Amygdala (tissue), 56 donors: ENCODE measurements at places on chromosomes 6 and 20.

DNA sequence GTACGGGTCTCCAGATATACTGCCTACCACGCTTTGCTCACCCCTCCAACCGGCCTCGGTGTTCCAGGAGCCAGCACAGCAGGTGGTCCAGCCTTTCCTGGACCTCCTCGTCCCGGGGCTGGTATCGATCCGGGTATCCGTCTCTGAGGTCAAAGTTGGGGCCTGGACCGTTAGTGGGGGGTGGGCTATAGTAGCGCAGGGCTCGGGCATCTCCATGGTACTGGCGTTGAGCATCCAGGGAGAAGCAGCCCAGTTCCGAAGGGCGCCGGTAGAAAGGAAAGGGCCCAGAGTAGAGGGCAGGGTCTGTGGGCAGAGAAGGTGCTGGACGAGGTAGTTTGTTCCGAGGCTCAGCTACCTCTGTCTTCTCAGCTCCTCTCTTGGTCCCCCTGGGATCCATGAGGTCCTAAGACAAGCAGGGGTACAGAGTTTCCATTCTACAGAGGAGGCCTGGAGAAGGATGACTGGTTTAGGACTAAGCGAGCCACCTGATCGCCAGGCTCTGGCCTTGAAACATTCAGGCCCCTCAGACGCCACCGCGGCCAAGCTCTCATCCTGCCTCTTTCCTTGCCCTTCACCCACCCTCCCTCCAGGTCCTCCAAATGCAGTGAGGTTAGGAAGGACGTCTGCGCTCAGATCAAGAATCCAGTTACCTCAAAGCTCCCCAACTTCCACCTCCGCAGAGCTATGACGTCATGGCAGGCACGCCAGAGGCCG is 502 bp downstream of the DXO start:
- DNase-seq: no peak

DNA sequence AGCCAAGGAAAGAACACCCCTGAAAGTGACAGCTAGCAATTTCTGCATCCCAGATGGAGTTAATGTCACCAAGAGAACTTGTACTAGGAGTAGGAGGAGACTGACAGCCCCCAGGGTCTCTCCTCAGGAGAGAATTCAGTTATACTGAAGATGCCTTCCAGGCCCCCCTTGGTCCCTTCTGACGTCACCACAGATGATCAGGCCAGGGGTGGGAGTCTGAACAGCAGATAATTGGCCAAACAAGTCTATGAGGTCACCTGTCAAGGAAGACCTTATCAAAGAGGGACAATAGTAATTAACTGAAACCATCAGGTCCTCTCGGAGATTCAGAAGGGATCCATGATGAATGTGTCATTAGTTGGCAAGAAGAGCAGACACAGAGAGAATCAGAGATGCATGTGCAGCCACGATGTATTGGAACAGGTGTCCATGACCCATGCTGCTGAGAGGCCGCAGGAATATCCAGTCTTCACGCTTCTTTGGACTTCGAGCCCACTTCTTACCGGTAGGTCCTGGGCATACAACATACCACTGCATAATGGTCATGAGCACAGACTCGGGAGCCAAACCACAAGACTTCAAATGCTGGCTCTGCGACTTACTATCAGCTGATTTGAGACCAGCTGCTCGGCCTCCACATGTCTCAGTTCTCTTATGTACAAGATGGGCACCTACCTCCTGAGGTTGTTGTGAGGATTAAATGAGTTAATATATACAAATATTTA is 10.2 kb downstream of the TRIM10 start:
- DNase-seq: no peak

DNA sequence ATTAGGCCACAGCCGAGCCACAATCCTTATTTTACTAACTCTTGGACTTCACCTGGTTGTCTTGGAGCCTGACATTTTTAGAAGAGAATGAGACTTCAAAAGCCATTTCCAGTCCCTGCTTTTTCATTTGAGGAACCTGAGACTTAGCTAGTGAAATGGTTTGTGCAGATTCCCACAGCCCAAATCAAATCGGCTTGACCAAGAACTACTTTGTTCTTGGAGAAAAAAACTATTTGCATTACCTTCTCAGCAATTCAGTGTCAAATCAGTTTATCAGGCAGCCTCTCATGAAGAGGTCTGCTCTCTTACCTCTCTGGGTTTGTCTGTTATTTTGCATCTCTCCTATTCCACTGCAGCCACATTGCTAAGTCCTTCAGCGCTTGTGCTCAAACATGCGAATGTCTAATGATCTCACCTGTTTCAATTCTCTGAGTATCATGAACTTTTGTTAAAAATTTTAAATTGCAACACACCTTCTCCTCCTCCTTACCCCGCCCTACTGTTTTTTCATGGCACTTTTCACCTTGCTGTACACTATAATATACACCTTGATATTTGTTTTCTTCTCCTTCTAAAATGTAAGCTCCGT is 573 bp upstream of the IFNGR1 start:
- no peak for DNase-seq

GRCh38 chr6:78864957-78865356 is 2.4 kb upstream of the IRAK1BP1 start:
- DNase-seq: no peak

DNA sequence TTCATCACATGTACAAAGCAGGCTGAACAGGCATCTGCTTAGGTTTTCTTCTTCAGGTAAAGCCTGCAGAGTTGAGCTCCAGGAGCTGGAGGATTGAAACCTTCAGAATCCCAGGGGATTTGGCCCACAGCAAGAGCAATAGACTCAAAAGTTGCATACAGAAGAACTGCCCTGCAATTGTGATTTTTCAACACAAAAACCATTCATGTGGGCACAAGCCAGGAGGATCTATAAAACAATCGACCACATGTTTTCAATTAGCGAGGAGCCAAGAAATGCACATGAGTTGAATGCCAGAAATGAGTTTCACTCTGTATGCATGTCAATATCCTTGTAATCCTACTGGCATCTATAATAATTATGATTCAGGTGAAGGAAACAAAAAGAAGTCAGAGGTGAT is 576.4 kb downstream of the HDGFL1 start:
- no peak for DNase-seq

- DNase-seq: no peak
Observed at GRCh38 chr6:132114201-132114825, 163.1 kb upstream of the CCN2 start.

DNA sequence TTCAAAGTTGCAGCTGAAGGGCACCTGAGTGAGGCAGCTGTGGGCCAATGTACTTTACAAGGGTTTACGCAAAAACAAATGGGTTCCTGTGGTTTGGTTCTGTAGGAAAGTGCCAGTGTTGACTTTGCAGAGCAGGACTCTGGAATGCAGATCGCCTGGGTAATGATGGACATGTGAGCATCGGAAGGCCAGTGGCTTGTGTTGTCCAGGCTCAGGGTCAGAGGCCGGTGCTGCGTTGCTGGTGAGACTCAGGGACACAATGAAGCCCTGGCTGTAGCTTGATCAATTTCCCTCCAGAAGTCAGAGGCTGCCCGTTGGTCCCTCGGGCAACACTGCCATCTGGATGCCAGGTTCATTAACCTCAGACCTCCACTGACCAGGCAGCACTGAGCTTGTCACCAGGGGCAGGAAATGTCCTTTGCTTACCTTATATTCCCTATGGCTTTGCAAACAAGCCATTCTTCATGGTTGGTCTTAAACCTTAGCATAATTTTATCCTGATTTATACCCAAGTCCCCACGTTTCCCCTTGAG is 753.4 kb downstream of the QKI start:
- DNase-seq: no peak

DNA sequence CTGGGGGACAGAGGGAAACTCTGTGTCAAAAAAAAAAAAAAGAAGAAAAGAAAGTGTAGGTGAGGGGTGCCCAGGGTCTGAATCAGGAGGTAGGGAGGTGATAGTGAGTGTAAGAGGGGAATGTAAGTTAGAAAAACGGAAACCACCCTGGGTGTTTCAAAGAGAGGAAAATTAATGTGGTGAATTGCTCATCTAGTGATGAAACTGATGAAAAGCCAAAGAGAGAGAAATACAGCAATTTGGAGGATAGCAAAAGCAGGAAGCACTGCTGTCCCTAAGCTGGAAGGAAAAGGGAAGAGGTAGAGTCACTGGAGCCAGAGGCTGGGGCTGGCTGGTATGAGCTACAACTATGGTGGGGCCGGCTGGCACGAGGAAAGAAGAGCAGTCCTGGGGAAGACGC is 85.0 kb upstream of the CEP85L start:
- DNase-seq: no peak

- no peak for DNase-seq
Observed at GRCh38 chr20:48143435-48144081, 358.3 kb upstream of the SULF2 start.

GRCh38 chr20:34956041-34956458 is 382 bp downstream of the MYH7B start:
- no peak for DNase-seq

DNA sequence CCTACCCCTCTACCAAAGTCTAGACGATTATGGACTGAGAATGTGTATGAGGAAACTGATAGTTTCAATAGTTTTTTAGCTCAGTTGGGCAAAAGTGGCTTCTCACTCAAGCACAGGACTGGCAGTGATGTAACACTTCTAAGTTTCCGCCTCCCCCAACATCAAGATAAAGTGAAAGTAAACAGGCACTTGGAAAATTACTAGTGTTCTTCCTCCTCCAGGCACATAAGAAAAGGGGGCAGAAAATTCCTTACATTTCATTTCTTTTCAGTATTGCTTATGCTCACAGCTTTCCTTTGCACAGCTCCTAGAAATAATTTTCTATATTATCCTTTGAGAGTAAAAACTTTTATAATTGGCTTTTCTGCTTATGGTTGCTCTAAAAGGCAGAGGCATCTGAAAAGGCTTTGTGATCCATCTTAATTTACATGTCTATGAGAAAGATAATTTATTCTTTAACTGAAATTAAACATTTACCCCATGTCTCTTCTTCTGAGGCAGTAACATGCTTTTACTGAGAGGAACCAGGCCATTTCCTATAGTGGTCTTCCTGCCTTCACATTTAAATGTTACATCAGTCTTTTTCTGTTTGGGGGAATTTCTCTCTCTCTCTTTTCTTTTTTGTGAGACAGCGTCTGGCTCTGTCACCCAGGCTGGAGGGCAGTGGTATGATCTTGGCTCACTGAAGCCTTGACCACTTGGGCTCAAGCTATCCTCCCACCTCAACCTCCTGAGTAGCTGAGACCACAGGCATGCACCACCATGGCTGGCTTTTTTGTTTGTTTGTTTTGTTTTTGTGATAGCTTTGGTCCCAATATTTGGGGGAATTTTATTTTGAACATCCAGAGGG is 65.0 kb upstream of the EEF1A1 start:
- peak; percentile 10 for DNase-seq

DNA sequence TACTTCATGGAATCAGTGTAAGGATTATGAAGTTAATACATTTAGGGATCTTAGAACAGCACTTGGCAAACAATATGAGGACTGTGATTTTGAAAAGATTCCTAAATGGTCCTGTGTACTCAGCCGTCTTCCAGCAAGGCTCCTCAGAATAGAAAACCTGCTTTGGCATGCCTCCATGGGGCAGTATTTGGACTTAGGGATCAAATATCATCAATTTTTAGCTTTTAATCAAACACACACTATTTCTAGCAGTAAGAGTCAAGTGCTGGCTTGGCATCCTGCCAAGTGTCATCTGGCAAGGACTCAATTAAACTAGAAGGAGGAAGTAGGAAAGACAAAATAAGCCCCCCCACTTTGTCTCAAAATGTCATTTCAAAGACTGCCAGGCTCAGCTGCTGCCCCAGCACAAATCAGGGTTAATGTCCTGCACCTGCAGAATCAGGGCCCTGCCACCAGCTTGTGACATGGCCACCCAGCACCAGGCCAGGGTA is 40.8 kb downstream of the IYD start:
- no peak for DNase-seq

- no peak for DNase-seq
Observed at GRCh38 chr6:71463061-71463460, 174.4 kb downstream of the OGFRL1 start.

GRCh38 chr6:14440215-14440910 is 322.8 kb downstream of the CD83 start:
- no peak for DNase-seq

- DNase-seq: no peak
Observed at GRCh38 chr6:20117474-20117873, 94.8 kb downstream of the MBOAT1 start.

GRCh38 chr6:100724696-100725095 is 156.4 kb downstream of the ASCC3 start:
- no peak for DNase-seq

DNA sequence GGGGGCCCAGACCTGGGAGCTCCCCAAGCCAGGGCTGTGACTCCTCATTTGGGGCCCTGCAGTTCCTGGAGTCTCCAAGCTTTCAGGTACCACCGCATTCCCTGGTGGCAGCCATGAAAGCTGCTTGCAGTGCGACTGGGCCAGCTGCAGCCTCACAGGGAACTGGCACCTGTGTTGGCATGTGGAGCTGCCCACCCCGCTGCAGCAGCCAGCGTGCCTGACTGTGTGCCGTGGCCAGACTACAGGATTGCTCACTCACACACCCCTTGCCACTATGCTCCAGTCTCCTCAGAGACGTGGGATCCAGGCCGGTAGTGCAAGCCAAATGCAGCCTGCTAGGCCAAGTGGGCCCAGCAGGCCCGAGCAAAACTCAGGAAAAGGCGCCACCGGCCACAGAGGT is 450.7 kb downstream of the COL12A1 start:
- DNase-seq: no peak

- no peak for DNase-seq
Observed at GRCh38 chr20:15199698-15200097, 862.3 kb upstream of the FLRT3 start.

DNA sequence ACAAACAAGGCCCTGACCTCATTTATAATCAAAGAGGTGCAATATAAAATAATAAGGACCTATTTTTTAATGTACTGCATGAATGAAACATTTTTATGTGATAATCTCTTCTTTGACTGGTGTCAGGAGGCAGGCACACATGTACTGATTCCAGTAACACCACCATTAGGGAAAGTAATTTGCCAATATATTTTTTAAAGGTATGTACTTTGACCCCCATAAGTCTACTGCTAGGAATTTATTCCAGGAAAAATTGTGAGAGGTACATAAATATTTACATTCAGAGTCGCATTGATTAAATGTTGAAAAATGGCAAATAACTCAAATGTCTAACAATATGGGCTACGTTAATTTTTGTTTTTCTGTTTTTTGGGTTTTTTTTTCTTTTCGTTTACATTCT is 325.4 kb upstream of the PRDM1 start:
- DNase-seq: no peak

DNA sequence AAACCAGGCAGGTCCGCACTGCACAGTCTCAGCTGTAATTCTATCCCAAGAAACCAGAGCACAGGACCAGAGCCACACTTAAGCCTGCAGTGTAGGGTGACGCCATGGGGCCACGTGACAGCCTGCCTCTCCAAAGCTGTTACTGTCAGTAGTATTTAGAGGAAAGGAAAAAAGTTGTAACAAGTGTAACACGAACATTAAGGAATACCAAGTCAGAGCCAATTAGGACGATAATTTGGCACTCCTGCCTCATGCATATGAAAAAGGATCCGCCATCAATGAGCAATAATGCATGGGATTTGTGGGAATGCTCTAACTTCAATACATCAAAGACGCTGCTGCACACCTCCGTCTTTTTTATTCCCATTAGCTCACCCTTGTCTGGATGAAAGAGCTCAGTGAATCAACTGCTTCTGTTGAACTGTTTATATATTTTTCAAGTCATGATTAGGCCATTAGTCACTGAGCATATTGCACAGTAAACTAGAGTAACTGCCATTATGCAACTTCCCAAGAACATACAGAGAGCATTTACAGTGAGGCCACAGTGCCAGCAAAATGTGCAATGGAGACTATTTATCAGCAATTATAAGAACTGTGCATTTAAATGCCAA is 79.9 kb downstream of the ATXN1 start:
- no peak for DNase-seq
